ENCODE measurements at places on chromosomes 6 and 20.

DNA sequence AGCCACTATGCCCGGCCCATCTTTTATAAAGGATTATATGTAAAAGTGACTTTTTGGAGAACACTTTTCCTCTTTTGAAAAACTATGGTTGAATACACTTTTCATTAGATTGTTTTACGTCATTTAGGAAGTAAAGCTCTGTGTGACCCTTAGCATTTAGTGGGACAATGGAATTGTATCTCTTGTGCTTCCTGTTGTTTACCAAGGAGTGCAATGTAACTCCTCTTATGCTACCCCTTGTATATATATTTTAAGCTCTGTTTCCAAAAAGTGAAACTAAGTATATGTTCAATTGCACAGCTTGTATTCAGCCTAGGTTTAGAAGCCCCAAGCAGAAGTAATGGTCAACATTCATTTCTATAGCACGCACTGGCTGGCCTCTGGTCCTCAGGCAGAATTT lies 183.1 kb upstream of the CITED2 start:
- DNase-seq: no peak

DNA sequence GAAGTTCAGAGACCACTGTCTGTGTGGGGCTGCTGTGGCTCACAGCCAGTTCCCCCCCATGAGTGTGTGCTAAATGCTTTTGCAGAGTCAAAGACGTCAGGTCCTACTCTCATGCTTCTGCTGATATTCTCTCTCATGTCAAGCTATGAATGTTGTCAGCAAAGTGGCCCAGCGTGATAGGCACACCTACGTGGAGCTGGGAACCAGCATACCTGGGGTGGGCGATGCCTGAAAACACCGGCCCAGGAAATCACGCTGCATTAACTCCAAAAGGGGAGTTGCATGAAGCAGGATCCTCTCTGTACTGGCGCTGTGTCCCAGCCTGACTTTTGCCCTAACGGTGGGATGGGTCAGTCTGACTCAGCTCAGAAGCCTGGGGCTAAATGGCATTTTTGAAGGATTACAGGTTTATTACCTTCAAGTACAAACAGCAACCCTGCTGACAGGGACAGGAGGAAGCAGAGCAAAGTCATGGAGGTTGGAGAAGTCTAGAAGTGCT lies 9.0 kb upstream of the MRPS10 start:
- DNase-seq: no peak

- DNase-seq: no peak
Measured at GRCh38 chr6:168828800-168829199, 387.8 kb downstream of the SMOC2 start.

- DNase-seq: no peak
Measured at GRCh38 chr6:154367839-154368695, 11.5 kb upstream of the IPCEF1 start.

- no peak for DNase-seq
Measured at GRCh38 chr6:113187661-113188060, 669.5 kb upstream of the MARCKS start.

DNA sequence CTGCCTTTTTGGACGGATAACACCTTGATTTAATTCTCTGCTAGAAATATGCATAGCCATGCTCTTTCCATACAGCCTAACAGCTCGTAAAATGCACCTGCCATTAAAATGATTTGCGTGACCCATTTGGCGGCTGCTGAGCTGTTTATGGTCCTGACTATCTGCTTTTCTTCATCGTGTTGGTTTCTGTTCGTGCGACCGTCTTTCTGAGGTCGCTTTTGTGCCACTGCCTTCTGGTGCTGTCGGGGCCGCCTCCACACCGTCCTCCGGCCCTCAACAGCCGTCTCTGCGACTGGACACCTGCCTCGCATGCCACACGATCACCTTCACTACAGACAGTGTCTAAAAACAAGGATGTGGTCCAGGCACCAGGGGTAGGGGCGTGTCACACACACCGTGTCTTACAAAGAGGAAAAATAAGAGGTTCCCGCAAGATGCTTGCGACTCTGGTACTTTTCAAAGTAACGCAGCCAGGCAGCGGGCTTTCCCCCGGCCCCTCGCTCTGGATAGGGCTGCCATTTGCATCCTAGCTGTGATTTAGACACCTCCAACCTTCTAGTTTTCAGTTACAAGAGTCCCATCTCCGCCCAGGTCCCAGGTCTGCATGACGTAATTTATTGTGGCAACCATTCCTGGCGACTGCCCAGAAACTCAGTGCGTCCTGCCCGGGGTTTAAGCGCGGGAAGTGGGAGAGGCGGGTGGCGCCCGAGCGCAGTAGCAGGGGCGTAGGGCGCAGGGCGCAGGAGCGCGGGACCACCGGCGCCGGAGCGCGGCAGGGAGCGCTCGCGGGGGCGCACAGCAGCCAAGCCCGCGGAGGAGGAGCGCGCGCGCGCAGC lies at the start of gene STMND1:
Gene STMND1 (plus strand): TSS at position 629 of the 836 bp plus-strand sequence. CDS start 208 bp downstream, outside the sequence.
- no peak for DNase-seq

- no peak for DNase-seq
Measured at GRCh38 chr6:74070091-74070490, 374.1 kb downstream of the CD109 start.

GRCh38 chr6:166772518-166772917 lies 145.5 kb upstream of the RPS6KA2 start:
- DNase-seq: no peak

DNA sequence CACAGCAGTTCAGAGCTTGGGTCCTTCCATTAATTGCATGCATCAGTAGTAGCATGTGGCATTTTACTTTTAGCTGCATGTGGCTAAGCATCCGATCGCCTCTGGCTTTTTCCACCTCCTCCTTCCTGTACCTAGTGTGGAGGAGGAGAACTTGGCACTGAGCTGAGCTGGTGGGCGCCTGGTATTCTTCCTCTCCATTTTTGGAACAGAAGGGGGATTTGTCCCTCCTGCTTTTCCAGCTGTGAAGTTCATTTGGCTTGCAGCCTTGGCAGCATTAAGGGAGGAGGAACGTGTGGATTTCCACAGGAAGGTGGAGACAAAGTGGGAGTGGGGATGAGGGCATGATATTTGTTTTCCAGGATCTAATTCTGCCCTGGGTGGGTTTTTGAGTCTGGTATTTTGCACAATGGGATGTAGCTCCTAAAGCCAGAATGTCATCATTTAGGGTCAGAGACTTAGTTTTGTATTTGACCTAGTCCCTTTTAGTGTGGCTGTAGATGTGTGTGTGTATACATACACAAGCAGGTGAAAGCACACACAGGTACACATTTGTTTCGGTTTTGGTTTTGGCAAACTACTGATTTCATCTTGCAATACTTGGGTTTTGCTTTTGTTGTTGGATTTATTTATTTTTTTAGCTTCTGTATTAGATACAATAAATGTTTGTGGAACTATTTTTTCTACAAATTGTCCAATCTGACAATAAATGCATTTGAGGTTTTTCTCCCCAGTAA lies 90.0 kb downstream of the SASH1 start:
- DNase-seq: no peak

DNA sequence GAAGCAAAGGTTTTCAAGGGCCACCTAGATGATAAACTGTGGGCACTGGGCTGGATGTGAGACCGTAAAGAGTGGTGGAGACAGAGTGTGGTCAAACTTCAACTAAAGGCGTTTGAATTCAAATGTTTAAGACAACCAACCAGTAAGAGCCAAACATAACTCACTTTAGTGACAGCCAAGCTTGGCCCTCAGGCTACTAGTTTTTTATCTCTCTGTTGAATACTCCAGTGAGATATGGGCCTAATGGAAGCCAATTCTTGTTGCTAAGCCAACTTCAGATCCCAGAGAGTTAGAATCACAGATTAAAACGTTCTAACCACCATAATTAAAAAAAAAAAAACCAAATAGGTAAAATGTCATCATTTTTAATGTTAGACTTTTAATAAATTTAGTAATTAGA lies 57.3 kb downstream of the TRMT6 start:
- no peak for DNase-seq

GRCh38 chr20:38393259-38393658 lies 41.9 kb downstream of the SNHG17 start:
- DNase-seq: no peak

DNA sequence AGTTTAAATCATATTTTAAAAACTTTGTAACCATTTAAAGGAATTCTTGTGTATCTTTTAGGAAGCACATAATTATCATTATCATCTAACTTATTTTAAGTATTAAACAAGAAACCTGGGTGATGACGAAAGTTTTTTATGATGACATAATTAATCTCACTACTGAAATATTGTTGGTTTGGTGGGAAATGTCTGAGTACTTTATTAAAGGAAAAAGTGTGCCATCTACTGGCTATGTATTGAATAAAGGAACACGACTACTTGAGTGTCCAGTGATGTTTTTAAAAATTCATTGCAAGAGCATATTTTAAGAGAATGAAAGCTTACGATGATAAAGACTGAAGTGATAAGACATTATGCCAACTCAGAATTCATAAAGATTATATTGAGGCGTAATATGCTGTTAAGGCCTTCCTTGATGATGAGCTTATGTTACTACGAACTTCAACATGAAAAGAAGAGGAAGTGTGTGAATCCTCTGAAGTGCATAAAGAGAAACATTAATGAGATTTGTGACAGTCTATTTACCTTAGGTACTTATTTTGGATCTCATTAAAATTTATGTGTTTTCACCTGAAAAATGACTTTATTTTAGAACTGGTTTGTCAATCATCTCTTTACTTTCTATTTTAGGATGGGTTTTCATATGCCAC lies 12.0 kb upstream of the TRMT11 start:
- DNase-seq: no peak

DNA sequence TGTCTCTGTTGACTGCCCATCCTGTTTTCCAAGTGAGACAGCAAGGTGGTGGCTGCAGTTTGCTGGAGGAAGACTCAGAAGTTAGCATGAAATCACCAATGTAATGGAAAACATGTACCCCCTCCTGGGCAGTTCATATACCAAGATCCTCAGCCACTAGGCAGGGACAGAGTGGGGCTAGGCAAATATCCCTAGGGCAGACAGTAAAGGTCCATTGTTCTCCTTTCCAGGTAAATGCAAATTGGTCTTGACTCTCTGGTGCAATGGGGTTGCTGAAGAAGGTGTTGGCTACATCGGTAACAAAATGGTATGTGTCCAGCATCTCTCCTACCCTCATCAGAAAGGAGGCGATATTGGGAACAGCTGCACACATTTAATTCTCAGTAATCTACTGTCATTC lies 233.6 kb upstream of the SOX4 start:
- no peak for DNase-seq

GRCh38 chr6:89258912-89259311 lies 41.8 kb upstream of the GABRR1 start:
- no peak for DNase-seq

DNA sequence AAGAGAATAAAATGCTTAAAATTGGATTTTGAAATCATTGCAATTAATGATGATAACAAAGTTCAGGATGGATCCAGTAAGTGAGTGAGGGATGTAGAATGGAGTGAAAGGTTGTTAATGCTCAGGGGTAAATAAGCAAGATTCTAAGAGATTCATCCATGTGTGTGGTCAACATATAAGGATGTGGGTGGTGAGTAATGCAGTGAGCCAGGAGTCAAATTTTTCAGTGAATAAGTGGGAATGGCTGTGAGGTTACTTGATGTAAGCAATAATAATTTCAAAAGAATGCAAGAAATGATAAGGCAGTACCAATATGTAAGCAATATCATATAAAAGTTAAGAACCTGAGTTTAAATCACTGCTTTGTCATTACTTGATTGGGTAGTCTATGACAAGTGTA lies 207.5 kb upstream of the ADGRB3 start:
- no peak for DNase-seq

DNA sequence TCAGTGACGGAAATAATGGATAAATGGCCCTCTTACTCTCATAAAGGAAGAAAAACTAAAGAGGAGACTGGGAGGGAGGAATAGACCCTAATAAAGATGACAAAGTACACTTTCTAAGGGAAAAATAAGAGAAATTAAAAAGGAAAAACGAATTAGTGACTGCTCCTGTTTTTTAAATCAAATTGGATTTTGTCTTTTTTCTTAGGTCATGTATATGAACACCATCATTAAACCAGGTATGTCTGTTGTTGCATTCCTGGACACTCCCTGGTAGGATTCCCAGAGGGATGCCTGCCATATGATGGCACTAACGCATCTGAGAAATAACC lies 59.4 kb upstream of the BTN3A2 start:
- no peak for DNase-seq

- no peak for DNase-seq
Measured at GRCh38 chr20:48668451-48668946, 159.3 kb downstream of the PREX1 start.

DNA sequence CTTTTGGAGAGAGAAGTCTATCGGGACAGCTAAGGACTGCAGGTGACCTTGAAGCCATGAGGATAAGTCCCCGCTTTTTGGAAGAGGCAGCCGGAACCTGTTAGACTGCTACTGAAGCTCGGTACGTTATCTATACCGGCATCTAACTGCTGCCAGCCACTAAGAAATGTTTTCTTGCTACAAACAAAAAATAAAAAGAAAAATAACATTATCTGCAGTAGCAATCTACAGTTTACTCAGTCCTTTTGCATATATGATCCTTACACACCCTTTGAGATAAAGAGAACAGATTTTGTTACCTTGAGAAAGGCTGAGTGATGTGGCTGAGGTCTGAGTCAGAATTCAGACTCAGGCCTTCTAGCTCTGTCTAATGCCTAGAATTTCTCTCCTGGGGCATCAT lies 314.6 kb downstream of the CDH26 start:
- no peak for DNase-seq

GRCh38 chr6:32967151-32968091 lies 973 bp upstream of the BRD2 start:
- DNase-seq: no peak

GRCh38 chr20:50874111-50874757 lies 57.0 kb downstream of the ADNP start:
- DNase-seq: no peak

GRCh38 chr6:104521176-104521575 lies 338.5 kb downstream of the HACE1 start:
- DNase-seq: no peak

GRCh38 chr6:83411731-83412130 lies 19.1 kb downstream of the ME1 start:
- no peak for DNase-seq

GRCh38 chr6:19838442-19839236 lies 1.5 kb downstream of the ID4 start:
- no peak for DNase-seq

GRCh38 chr6:94570581-94570980 lies 1006.8 kb upstream of the MANEA start:
- DNase-seq: no peak

GRCh38 chr20:16095226-16095625 lies 478.0 kb downstream of the KIF16B start:
- DNase-seq: no peak
